Right forelimb (tissue), 1 donor: ENCODE measurements at places on chromosomes 6 and 20.

DNA sequence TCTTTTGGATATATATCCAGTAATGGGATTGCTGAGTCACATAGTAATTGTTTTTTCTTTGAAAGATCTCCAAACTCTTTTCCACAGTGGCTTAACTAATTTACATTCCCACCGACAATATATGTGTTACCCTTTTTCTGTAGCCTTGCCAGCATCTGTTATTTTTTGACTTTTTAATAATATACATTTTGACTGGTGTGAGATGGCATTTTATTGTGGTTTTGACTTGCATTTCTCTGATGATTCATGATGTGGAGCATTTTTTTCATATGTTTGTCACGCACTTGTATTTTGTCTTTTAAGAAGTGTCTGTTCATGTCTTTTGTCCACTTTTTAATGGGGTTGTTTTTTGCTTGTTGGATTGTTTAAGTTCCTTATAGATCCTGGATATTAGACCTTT, 58.9 kb upstream of the OPRM1 start:
- no peak for DNase-seq

GRCh38 chr6:18126121-18126520, 3.6 kb upstream of the NHLRC1 start:
- no peak for DNase-seq

DNA sequence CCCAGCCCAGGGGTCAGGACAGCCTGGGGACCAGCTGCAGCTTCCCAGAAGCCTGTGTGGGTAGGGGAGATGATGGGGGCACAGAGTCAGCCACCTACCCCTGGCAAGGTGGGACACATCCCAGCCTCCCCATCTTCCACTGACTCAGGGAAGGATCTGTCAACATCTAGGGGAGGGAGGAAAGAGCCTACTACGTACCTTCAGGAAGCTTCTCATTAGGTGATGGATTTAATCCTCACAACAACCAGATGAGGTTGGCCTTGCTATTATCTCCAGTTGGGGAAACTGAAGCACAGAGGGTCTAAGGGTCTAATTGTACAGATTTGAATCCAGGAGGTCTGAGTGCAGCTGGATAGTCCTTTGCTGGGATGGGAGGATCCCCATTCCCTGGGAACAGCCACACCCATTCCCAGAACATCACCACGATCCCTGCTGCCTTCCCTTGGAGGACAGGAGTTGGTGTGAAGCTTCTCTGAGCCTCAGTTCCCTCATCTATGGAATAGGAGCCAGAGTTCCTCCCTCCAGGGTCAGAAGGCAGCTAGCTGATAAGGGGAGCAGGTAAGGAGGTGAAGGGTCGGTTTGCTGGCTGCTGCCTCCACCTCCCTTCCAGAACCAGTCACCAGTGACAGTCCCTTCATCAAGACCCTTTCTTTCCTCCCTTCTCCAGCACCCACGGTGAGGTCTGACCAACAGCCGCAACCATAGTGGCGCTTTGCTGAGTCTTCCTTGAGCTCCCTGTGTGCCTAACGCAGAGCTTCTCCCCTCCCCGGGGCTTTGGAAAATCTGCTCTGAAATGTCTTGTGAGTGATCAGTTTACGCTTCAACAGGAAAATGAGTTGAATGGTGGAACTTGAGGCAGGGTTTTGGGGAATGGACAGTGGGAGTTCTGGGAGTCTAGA, 56.8 kb downstream of the CEBPB start:
- DNase-seq = no peak

GRCh38 chr6:37696220-37696840, 1.4 kb downstream of the MDGA1 start:
- peak; percentile 56 for DNase-seq

DNA sequence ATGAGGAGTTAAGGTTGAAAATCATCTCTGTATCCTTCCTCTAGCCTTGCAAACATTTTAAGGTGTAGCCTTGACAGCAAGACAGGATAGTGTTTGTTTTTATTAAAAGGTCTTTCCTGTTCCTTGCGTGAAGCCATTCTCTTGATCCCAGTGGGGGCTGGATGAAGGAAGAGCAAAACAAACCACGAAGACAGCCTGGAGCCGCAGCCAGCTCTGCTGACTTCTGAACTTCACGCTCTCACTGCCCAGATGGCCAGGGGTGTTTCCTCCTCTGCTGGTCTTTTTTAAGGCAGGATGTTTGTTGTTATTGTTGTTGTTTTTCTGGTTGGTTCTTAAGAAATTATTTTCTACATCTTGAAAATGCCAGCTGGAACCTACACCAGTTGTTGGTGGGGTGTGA, 156.4 kb downstream of the MTHFD1L start:
- DNase-seq = no peak

- DNase-seq = no peak
Observed at GRCh38 chr20:22729180-22729579, 144.8 kb upstream of the FOXA2 start.
